Stimulated activated CD4-positive, alpha-beta T cell treated with anti-CD3 and anti-CD28 coated beads, Interleukin-1b, Interleukin-23, amount 100 ng/mL, for 24 hours (primary cell): ENCODE measurements at places on chromosomes 5 and 9.

DNA sequence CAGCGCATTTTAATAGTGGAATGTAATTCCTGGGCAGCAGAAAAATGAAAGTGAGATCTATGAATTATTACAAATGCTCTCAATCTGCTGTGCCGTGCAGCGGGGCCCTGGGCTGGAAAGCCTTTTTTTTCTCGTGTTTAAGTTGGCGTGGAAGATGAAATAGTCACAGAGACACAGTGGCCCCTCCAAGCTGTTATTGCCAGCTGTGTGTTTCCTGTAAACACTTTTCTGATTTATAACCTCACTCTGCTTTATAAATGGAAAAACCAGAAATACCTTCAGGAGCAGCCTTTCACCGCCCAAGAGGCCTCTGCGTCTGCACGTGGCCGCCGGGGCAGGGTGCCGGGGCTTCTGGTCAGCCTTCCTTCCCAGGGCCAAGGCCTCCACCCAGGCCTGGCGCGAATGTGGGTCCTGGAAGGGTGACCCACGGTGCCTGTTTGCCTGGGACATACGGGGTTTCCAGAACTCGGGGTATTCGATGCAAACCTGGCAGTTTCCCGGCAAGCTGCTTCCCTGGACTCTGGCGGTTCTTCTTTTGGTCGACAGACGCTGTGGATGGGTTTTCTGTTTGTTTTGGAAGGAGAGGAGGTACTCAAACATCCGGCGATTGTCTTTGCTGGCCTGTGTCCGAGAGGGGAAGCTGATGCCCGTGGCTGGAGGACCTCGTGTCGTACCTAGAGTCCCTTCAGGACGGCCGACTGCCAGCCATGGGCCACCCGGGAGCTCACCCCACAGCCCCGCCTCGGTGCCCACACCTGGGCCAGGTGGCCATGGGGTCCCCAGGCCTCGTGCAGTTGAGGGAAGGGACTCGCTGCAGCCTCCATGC, 256.7 kb downstream of the PARP8 start:
- DNase-seq = no peak

GRCh38 chr5:157247267-157247666, 18.7 kb upstream of the CYFIP2 start:
- DNase-seq = no peak

- DNase-seq = no peak
These were observed 46.2 kb upstream of the PWWP2A start for GRCh38 chr5:160165137-160166068.

DNA sequence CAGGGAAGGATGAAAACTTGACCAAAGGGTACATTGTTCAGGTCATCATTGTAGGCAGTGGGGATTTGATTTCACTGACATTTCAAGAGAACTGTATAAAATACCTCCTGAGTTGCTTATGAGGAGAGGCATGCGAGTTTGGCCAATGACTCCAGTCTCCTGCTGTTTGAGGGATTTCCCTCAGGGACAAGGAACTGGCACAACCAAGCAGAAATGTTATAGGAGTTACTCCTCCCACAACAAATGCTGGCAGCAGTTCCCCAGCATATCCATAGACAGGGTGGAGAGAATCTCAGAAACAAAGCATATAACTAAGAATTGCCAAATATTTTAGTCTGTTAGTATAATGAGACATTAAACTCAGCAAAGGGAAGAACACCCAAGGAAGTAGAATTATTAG, 47.2 kb upstream of the FBXL7 start:
- no peak for DNase-seq

DNA sequence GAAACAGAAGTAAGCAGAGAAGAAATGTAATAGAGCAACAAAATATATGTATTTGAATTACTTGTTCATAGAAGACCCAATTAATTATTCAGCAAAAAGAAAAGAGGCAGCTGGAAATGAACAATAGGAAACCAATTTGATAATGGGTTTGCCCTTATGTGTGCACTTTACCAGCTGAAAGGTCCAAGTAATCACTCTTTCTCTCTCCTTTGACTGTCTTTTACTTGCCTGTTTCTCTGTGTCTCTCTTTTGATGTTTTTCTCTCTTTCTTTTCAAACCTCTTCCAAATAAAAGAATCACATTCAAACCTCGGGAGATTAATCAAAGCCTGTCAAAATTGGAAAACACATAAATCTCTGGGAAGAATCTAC, 51.5 kb downstream of the CTNND2 start:
- DNase-seq = no peak

DNA sequence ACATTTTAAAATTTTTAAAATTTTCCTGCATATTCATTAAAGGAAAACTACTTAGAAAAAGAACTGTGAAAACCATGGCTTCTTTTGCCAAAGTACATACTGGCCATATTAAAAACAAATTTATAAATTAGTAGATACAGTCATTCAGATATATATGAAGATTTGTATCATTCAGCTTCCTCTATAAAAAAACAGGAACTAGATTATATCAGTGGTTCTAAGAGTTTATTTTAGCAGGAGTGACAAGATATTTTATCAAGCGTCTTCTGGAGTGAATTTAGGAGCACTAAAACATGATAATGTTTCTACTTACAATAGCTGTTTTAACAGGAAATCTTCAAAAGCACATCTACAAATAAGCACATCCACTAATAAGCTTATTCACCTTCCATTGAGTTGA, 171.4 kb downstream of the RAPGEF6 start:
- no peak for DNase-seq

DNA sequence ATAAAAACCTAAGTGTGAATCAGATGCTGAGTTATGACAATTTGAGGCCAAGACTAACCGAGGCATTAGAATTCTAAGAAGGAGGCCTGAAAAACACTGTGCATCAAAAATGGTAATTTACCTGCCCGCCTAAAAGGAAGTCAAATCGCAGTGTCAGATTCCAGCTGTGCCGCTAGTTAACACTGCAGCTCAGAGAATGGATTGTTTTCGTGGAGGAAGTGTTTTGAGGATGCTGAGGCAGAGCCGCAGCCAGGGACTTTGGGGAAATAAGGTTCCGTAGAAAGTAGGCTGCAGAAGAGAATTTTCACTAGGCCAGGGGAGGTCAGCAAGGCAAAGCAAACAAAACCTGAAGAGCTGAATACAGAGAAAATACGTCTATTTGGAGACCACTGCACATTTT, 226.4 kb upstream of the ISL1 start:
- DNase-seq = no peak

GRCh38 chr9:114960276-114960675, 29.9 kb upstream of the TNFSF8 start:
- DNase-seq = no peak

GRCh38 chr5:151298063-151298855, 5.3 kb downstream of the SLC36A3 start:
- no peak for DNase-seq

DNA sequence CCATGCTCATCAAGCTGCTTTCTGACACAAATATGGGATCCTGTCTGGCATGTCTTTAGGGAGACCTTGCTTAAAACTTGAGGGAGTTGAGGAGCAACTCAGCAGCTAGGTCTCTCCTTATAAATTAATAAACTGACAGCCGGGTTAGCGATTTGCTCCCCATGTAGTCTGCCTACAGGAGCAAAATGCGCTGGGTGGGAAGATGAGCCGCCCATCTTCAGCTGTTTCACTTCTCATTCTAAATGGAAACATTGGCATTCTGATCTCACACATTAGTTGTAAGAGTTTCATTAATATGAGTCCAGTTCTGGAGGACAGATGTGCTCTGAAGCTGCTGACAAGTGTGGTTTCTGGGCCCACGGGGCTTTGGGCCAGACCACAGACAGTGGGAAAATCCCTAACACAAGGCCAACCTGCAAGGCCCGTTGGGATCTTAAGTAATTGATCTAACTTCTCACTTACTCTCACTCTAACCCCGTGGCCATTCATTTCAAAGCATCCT, 197.0 kb downstream of the MCTP1 start:
- no peak for DNase-seq

GRCh38 chr9:37174247-37174646, 53.9 kb downstream of the ZCCHC7 start:
- DNase-seq = no peak

DNA sequence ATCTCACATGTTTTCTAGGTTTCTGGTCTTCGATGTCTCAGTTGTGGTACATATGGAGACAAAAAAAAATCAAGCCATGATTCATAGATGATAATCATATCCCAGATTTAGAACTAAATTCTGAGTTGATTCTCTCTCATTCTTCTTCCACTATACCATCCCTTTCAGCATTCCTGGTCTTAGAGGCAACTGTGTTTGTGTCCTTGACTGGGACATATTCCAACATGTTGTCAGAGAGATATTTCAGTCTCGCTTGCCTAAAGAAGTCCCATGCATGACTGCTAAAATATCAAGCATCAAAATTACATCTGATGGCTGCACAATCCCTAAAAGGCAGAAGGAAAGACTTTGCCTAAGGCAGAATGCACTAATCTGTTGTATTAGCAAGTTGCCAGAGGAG, 236.6 kb downstream of the PSAT1 start:
- DNase-seq = no peak
